ENCODE measurements at places on chromosomes 5 and 9. TPM values are rescaled to one million over a fixed set of nuclear protein-coding genes. Genes with fewer than 3 reads are reported as not detected.

DNA sequence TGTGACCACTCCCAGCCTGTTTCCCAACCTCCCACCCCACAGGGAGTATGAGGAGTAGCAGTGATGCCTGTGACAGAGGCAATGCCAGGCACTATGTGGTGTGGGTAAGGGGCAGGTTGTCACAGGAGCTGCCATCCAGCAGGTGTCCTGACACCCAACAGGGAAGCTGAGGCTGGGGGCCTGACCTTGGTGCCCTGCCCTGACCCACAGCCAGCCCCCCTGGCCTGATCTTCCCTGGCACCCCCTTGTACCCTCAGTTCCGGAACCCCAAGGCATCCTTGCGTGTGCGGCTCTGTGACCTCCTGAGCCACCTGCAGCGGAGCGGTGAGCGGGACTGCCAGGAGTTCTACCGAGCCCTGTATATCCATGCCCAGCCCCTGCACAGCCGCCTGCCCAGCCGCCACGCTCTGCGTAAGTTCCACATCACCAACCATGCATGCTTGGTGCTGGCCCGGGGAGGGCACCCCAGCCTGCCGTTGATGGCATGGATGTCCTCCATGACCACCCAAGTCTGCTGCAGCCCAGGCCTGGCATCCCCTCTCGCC, 14.4 kb downstream of the CARD19 start:
- no peak for DNase-seq

DNA sequence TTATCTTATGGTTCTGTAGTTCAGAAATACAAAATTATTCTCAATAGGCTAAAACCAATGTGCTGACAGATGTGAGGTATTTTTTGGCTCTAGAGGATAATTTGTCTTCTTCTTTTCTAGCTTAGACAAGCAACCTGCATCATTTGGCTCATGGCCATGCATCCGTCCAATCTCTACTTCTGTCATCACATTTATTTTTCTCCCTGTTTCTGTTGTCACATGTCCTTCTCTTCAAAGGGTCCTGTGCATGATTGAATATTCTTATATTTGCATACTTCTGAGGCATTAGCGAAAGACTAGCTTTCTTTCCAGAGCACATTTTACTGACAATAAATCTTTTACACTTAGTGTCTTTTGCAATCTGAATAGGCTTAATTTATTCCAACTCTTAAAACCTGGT, 564.7 kb downstream of the CDH10 start:
- no peak for DNase-seq

DNA sequence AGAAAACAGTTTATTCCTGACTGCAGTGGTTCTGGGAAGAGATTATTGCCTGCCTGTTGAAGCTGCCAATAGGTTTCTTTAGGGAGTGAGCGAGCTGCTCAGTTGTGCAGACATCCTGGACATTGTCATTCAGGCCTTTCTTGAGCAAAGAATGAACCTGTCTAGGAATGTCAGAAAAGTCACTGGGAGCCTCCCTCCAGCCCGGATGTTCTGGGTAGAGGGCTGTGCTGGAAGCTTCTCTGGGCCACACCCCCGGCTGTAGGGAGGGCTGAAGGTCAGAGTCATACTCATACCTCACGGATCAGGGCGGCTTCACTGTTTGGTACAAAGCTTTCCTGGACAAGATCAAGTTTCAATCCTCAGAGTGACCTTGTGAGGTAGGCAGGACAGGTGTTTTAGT, 33.4 kb upstream of the TBC1D2 start:
- DNase-seq, result no peak

PCDHB7 gene
- polyA plus RNA-seq, result 0.35 TPM

FOXD4 gene
- not detected for polyA plus RNA-seq
